GM04504 (cell line): ENCODE measurements at places on chromosomes 6 and 20.
A peak's percentile ranks its signal among the peaks of the same experiment; 100 is the strongest.

GRCh38 chr20:11376420-11376819, 541.3 kb upstream of the BTBD3 start:
- DNase-seq, result no peak

GRCh38 chr6:148497257-148497656, 154.6 kb downstream of the SASH1 start:
- DNase-seq, result peak; percentile 79

GRCh38 chr6:159890792-159891191, at the start of gene MAS1:
TSS of gene MAS1 (plus strand) at chr6:159890988. CDS start at chr6:159906956, 15,968 bp downstream.
- DNase-seq, result no peak

GRCh38 chr6:89409461-89410035, 2.5 kb downstream of the RRAGD start:
- no peak for DNase-seq

DNA sequence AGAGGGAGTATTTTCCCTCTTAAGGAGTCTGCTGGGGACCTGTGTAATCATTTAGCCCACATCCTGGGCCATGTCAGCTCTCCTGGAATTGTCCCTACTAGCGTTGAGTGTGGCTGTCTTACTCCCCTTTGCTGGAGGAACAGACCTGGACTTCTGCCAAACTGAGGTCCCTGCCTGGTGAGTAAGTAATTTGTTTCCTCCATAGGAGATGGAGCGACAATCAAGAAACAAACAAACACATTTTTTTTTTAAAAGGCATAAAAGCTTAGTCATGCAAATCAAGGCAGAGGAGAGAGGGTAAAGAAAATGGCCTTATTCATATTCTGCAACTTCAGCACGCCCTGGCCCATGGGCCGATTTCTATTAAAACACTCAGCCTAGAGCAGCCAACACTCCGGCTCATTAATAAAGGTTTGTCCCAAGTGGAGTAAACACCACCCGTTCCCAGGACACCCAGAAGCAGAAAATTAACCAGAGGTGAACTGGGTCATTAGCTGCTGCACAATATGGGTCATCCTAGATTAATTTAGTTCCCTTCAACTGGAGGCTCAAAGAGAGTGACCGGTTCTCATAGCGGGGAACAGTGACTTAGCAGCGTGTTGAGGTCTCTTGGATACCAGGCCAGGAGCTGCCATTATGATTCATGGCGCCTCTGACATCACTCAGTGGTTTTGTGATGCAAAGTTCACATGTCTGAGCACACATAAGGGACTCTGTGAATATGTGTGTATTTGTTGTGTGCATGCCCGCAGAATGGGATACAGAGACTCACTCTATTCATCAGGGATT, 165.0 kb upstream of the SULF2 start:
- no peak for DNase-seq

DNA sequence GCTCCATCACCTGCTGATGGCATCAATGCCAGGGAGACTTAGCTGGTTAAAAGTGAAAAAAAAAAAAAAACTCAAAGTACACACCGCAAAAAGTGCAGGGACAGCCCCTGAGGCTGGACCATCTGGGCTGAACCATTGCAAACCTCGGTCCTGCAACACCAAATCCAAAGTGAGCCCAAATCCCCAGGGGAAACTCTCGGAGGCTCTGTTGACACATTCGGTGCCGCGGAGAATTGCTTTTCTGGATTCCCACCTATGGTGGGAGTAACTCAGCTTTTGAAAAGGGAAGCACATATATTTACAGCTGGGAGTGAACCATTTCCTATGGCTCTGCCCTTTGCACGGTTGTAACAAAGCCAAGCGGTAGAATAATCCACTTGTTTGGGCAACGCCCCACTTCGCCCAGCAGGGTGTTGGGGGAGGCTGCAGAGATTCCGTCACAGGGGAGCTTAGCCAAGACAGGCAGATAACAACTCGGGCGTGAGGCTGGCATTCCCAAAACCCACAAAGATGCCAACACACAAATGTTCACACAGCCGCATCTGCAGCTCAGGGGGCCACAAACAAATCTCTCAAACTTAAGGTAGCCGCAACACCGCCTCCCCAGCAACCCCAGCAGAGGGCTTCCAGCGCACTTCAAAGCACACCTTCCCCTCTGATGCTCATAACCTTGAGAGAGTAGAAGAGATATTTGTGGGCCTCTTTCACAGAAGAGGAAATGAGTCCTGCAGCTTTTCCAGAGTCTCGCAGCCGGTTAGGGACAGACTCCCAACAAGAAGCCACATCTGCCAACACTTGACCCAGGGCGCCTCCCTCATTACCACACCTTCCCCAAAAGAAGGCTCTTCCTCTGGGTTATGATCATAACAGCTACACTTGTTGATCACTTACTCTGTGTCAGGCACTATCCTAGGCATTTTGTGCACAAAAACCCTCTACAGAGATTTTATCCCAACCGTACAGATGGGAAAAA, 11.4 kb downstream of the ZC3H12D start:
- DNase-seq, result no peak

GRCh38 chr6:33738153-33738552, 8.6 kb downstream of the IP6K3 start:
- no peak for DNase-seq

DNA sequence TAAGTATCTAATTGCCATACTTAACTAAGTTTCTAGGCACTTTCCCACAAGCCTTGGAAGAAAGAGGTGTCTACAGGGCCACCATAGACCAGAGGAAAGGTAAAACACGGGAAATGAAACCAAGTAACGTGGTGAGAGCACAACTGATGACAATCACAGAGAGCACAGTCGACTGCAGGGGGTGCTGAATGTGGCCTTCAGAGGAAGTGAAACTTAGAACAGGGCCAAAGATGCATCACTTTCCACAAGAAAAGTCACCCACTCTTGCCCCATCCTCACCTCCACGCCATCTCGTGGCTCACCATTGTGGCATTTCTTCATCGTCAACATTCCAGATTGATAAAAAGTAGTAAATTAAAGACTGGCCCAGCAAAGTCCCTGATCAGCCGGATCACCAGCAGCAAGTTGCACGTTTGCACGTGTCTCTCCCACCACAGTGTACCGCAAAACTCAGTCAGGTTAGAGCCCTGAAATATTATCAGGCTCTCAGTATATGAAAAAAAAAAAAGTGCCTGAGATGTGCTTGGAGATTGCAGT, 31.4 kb downstream of the HIVEP2 start:
- DNase-seq, result no peak

DNA sequence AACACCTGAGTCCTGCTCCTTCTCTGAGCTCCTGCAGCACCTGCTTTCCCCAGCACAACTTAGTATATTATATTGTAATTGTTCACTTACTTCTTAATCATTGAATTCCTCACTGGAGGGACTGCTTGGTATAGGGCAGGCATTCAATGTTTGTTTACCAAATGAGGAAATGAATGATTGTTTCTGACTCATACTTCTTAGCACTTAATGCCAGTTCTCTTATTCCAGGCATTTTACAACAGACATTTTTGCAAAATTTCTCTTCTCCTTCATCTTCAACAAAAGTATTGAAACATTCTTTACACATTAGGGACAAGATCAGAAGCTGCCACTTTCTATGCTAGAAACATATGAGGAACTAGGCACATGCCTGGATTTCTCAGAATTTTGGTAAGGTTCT, 119.4 kb downstream of the TBX18 start:
- no peak for DNase-seq

DNA sequence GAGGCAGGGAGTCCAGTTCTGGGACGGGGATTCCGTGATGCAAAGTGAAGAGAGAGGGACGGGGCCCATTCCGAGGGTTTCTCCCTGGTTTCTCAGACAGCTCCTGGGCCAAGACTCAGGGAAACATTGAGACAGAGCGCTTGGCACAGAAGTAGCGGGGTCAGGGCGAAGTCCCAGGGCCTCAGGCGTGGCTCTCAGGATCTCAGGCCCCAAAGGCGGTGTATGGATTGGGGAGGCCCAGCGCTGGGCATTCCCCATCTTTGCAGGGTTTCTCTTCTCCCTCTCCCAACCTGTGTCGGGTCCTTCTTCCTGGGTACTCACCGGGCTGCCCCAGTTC, 35.9 kb upstream of the HLA-G start:
- DNase-seq, result no peak

DNA sequence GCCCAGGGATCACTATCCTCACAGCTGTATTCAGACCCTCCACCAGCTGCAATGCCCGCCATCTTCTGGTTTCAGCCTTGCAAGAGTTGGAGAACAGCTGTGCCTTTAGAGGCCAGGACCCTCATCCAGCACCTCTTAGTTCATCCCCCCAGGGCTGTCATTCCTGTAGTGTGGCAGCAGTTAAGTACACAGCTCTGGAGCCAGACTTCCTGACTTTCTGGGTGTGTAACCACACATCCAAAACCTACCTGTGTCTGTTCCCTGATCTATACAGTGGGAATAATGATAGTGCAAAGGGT, 452 bp upstream of the TREM2 start:
- no peak for DNase-seq

DNA sequence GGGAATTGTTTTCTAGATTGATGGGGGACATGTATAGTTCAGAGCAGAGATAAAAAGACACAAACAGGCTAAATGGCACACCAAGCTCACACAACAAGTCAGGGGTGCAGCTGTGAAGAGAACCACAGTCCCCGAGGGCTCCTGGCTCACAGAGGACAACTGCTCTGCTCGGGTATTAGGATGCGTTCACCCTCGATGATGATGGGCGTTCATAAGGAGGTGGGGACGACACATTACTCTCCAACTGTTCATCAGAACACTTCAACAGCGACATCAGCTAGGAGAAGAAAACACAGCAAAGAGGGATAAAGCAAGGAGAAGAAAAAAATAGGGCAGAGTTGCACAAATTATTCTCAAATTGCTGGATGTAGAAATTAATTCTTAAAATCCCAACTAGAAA, 174.8 kb upstream of the RREB1 start:
- no peak for DNase-seq

- DNase-seq, result no peak
Measured at GRCh38 chr6:56766806-56767178, 124.1 kb upstream of the DST start.

- no peak for DNase-seq
Measured at GRCh38 chr20:34164381-34164984, 52.4 kb upstream of the EIF2S2 start.

GRCh38 chr20:44354979-44355497, 461 bp upstream of the HNF4A start:
- no peak for DNase-seq

- no peak for DNase-seq
Measured at GRCh38 chr6:14092838-14093789, 24.5 kb upstream of the CD83 start.

- peak; percentile 30 for DNase-seq
Measured at GRCh38 chr6:28981431-28981832, 23.7 kb downstream of the ZNF311 start.

DNA sequence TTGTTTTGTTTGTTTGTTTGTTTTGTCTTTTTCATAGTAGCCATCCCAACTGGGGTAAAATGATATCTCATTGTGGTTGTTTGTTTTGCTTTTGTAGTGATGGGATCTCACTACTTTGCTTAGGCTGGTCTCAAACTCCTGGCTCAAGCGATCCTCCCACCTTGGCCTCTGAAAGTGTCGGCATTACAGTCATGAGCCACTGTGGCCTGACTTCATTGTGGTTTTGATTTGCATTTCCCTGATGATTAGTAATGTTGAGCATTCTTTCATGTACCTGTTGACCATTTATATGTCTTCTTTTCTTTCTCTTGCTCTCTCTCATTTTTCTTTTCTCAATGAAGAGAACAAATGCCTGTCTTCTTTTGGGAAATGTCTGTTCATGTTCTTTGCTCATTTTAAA, 30.8 kb upstream of the HLA-DOA start:
- no peak for DNase-seq

DNA sequence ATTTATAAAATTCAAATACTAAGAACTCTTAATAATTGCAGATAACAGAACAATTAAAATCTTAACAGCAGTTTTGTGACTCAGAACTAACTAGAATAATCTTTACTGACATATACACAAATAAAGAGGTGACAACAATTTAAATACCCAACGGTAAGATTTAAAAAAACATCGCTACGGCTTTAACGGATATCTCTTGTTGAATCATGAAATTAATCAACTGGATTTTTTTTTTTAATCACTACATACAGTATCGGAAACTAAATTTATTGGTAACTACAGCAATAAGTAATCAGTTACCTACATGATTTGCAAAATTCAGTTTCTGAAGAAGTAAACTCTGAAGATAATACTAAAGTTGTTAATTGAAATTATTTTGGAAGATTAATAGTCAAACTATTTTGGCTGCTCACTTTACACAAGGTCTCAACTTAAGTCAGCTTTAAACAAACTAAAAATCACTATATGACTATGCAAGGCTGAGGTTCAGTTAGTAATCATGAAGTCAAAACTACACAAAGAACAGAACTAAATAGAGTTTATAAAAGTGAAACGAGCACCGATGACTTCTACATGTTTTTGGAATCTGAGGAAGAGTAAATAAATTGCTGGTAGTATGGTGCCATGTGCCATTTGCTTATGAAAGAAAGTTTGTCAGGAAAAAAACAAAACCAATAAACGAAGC, 128.8 kb downstream of the HUS1B start:
- DNase-seq, result no peak

DNA sequence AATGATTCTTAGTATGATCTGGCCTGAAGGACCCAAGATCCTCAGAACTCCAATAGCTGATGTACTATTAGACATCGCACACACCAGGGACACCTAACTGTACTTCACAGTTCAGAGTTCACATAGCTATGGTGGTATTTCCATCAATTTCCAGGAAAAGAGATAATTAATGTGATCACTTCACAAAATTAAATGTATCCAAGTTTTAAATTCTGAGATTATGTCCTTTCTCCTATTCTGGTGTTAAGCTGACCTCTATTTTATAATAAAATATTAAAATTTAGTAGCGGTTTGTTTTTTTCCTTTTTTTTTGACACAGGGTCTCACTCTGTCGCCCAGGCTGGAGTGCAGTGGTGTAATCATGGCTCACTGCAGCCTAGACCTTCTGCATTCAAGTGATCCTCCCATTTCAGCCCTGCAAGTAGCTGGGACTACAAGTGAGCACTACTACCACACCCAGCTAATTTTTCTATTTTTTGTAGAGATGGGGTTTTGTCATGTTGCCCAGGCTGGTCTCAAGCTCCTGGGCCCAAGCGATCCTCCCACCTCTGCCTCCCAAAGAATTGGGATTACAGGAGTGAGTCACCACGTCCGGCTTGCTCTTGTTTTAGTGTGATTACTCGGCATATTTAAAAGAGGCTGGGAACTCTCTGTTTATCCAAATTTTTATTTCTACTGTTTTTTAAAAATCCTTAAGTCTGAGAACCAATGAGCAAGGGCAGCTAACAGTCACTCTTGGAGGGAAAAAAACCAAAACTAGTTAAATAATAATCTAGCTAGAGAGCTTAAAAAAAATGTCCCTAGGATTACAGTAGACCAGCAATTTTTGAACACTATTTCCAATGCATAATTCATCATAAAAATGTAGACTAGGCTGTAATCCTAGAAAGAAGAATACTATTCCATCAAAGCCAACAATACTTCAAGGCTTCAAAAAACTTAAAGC, 16.0 kb downstream of the KIF13A start:
- peak; percentile 60 for DNase-seq

- DNase-seq, result no peak
Measured at GRCh38 chr20:46898423-46898822, 3.8 kb downstream of the EYA2 start.

DNA sequence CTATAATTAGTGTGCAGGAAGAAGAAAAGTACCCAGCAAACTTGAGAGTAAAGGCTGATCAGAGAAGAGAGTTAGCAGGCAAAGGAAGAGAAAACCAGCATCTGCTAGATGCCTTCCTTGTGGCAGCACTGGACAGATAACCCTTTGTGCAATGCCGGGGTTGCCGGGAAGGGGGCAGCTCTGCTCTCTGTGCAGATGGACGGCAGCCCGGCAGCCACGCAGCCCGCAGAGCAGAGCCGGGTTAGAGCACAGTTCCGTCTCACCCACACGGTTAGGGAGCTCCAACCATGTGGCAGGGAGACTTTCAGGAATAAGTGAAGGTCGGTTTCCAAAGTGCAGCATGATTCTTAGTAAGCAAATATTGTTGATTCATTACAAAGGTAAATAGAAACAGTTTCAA, 80.0 kb upstream of the RPS6KA2 start:
- no peak for DNase-seq
